ENCODE measurements at places on chromosomes 6 and 20.

DNA sequence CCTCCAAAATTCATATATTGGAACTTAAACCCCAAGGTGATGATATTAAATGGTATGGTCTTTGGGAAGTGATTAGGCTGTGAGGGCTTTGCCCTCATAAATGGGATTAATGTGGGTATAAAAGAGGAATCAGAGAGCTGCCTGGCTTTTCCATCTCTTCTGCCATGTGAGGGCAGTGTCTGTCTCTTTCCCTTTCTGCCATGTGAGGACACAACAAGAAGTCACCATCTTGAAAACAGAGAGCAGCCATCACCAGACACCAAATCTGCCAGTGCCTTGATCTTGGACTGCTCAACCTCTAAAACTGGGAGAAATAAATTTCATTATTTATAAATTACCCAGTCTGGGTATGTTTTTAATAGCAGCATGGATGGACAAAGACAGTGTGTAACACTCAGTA, 263.0 kb downstream of the PAX1 start:
- no peak for DNase-seq

DNA sequence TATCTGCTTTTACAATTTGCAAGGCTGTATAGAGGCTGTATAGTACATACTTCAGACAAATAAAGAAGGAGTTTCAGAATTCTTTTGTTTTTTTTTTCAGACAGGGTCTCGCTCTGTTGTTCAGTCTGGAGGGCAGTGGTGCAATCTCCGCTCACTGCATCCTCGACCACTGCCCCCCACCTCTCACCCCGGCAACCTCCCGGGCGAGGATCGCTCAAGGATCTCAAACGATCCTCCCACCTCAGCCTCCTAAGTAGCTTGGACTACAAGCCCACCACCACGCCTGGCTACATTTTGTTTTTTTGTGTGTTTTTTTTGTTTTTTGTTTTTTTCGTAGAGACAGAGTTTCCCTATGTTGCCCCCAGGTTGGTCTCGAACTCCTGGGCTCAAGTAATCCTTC, 1.8 kb downstream of the FASTKD5 start:
- no peak for DNase-seq

DNA sequence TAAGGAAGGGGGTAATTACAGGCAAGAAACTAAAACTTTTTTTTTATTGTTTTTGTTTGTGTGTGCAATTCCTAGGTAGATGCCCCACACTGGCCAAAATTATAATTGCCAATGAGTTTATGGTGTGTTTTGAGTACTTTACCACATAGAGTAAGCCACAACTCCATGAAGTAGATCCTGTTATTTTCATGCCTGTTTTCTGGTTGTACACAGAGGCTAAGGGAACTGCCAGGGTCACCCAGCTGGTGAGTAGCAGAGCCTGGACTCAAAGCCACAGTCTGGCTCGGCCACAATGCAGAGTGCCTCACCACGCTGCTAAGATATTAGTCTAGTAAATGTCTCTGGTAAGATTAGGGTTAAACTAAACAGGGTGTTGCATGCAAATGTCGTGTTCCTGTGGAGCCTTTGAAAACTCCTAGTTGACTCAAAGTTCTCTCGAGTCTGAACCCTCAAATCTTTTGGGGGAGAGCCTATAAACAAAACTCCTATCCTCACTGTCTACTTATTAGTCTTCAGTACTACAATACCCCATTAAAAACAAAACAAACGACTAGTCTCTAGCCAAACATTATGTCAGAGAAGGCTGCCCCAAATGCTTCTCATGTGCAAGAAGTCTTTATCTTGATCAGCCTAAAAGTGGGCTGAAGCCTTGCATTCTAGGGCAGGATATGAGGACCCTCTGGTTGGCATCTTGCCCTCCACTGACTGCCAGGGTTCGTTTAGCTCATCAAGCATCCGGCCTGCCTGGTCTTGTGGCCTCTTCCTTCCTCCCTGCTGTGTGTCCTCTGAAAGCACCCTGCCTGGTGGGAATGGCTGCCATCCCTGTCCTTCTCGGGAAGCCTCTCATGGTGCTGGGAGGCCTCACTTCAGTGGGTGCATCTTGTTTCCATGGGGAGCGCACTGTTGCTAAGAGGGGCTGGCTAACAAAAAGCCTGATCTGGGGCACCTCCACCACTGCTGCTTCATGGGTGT, 4.2 kb downstream of the DUSP22 start:
- DNase-seq: peak; percentile 41

- no peak for DNase-seq
These were observed 154.3 kb downstream of the IPCEF1 start for GRCh38 chr6:154202339-154202738.

DNA sequence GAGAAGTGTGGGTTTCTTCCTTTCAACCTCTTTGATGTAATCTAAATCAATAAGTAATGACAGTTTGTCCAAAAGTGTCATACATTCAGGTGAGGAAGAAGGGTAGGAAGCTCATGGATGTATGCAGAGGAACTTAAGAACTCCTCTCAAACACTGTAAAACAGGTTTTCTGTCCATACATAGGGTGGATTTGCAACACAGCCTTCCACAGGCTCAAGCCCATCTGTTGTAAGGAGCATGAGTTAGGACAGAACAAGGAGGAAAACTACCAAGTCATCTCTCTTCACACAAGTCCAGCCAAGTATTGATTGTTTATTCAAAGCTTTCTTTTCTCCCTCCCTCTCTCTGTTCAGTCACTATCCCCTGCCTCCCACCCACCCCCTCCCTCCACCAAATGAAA, 49.0 kb upstream of the CDYL start:
- DNase-seq: no peak

GRCh38 chr20:41984031-41984430, 365.9 kb upstream of the CHD6 start:
- DNase-seq: no peak

GRCh38 chr6:46490425-46491200, 636 bp downstream of the RCAN2 start:
- no peak for DNase-seq

DNA sequence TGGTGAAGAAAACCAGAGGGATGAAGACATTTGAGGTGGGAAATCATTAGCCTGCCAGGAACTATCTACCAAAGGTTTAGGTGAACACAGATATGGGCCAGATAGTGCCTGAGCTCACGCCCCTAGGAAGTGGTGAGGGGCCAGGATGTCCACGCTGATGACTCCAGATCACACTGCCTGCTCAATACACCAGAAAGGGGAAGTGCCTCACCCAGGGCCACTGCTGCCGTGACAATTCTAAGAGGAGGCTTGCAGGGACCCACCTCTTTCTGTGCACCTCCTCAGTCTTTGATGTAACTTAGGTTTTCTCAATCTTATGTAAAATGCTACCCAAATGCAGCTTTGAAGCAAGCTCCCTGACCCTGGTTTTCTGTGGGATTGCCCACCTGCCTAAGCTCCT, 5.4 kb upstream of the RAB44 start:
- no peak for DNase-seq

DNA sequence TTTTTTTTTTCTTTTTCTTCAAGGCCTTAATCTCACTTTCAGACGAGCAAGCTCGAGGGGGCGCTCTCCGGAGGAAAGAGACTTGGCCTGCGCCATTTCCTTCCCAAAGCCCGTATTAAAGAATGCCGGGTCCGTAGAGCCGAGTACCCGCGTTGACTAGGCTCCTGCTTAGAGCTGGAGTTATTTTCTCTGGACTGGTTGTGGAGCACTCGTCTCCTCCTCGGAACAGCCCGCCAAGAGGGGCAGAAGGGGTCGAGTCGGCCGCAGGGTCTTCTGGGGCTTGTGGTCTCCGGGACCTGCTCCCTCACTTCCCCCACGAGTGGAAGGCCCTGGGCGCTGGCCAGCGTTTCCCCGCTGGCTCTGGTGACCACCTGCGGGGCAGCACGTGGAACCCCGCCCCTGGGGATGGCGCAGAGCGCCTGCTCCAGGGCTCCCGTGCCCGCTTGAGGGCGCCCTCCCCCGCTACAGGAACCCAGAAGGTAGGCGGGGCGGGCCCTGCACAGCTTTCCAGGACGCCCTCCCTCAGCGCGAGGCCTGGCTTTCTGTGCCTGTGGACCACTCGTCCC, 2.7 kb upstream of the MEI4 start:
- no peak for DNase-seq

- no peak for DNase-seq
These were observed 2.8 kb upstream of the E2F1 start for GRCh38 chr20:33688938-33689424.

GRCh38 chr6:121890307-121890910, 455.0 kb downstream of the GJA1 start:
- DNase-seq: no peak

GRCh38 chr6:15819841-15820240, 157.0 kb upstream of the DTNBP1 start:
- DNase-seq: no peak

GRCh38 chr6:46271728-46272127, 100.9 kb upstream of the ENPP5 start:
- no peak for DNase-seq

- DNase-seq: no peak
These were observed 1252.8 kb upstream of the GJE1 start for GRCh38 chr6:140879946-140880345.

DNA sequence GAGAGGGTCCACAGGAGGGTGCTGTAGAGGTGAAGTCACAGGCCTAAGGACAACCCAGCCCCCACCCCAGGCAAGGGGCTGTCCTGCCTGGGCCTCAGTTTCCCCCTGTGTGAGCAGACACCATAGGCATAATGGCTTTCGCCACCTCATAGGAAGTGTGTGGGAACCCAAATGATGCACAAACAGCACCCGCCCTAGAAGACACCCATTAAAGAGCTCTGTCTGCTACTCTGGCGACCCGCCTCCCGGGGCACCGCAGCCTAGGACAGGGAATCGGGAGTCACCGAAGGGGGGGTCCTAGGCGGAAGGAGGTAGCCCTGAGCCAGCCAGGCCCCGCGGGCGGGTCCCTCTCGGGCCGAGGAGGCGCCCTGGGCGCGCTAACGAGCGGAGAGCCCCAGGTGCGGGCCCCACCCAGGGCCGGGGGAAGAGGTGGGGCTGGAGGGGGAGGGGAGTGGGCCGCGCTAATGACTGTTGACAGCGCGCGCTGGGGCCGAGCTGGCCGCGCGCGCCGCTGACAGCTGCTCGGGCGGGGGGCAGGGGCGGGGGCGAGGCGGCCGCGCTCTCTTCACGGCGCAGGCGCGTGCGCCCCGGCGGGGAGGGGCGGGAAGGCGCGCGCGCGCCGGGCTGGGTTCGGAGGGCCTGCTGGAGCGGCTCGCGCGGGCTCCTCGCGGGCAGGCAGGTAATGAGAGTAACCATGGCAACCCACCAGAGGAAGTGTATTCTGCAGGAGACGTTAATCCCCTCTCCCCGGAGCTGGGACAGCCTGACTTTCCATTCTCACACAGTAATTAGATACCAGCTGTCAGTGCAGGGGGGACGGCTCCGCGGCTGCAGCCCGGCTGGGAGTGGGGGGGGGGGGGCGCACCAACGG, 48.9 kb downstream of the NOL4L start:
- peak; percentile 89 for DNase-seq

- DNase-seq: no peak
These were observed 150.7 kb downstream of the FRK start for GRCh38 chr6:115909923-115910546.

DNA sequence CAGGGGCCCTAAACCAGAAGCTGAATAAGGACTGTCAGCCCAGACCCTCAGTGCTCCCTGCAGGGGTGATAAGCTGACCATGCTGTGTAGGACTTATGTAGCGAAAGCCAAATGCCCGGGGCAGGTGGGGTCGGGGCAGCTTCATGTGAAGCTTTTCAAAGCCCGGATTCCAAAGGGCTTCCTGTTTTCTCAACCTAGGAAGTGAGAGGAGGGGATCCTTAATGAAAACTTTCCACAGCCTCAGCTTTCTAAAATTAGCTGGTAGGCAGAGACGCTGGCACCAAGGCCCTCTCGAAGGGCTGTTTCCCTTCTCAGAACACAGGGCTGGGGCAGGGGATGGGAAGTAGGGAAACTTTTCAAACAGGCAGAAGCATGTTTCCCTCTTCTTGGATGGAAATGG, 148.9 kb downstream of the NFATC2 start:
- DNase-seq: no peak

DNA sequence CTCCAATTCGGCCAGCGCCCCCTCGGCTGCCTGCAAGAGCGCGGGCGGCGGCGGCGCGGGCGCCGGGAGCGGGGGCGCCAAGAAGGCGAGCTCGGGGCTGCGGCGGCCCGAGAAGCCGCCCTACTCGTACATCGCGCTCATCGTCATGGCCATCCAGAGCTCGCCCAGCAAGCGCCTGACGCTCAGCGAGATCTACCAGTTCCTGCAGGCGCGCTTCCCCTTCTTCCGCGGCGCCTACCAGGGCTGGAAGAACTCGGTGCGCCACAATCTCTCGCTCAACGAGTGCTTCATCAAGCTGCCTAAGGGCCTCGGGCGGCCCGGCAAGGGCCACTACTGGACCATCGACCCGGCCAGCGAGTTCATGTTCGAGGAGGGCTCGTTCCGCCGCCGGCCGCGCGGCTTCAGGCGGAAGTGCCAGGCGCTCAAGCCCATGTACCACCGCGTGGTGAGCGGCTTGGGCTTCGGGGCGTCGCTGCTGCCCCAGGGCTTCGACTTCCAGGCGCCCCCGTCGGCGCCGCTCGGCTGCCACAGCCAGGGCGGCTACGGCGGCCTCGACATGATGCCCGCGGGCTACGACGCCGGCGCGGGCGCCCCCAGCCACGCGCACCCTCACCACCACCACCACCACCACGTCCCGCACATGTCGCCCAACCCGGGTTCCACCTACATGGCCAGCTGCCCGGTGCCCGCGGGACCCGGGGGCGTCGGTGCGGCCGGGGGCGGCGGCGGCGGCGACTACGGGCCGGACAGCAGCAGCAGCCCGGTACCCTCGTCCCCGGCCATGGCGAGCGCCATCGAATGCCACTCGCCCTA, 963 bp downstream of the FOXF2 start:
- no peak for DNase-seq

- no peak for DNase-seq
These were observed 633.1 kb downstream of the CDH26 start for GRCh38 chr20:60591172-60591799.

- no peak for DNase-seq
These were observed 99.0 kb upstream of the PREP start for GRCh38 chr6:105501826-105502344.

DNA sequence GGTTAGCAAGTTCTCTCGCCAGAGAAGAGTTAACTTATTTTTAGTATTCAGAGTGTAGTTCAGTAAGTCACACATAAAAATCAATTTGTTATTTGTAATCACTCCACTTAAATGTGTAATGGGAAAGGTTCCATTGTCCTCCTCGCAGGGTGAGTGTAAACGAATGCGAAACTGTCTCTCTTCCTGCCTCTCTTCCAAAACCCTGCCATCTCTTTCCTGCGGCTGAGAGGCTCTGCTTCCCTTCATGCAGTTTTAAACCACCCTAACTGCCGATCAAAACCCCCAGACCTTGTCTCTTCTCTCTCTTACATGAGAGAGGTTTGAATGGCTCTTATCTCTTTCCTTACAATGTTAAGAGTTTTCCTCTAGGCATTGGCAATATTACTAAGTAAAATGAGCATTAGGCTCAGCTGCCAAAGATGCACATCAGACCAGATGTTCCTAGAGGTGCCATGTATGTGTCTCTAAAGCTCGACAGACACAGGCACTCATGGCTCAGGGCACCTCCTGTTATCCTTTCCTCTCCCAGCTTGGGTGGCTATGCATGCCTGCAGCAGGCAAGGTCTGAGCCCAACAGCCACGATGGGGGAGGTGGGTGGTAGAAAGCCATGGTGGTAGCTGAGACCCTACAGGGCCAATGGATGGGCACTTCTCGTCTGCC, 91.2 kb downstream of the JARID2 start:
- DNase-seq: no peak

- no peak for DNase-seq
These were observed 4.0 kb downstream of the CD40 start for GRCh38 chr20:46122071-46122470.

- DNase-seq: no peak
These were observed 291.4 kb downstream of the CENPW start for GRCh38 chr6:126631363-126631762.

All from Jurkat, Clone E6-1 (cell line).